ENCODE measurements at places on chromosomes 4 and X.
A peak's percentile ranks its signal among the peaks of the same experiment; 100 is the strongest.

DNA sequence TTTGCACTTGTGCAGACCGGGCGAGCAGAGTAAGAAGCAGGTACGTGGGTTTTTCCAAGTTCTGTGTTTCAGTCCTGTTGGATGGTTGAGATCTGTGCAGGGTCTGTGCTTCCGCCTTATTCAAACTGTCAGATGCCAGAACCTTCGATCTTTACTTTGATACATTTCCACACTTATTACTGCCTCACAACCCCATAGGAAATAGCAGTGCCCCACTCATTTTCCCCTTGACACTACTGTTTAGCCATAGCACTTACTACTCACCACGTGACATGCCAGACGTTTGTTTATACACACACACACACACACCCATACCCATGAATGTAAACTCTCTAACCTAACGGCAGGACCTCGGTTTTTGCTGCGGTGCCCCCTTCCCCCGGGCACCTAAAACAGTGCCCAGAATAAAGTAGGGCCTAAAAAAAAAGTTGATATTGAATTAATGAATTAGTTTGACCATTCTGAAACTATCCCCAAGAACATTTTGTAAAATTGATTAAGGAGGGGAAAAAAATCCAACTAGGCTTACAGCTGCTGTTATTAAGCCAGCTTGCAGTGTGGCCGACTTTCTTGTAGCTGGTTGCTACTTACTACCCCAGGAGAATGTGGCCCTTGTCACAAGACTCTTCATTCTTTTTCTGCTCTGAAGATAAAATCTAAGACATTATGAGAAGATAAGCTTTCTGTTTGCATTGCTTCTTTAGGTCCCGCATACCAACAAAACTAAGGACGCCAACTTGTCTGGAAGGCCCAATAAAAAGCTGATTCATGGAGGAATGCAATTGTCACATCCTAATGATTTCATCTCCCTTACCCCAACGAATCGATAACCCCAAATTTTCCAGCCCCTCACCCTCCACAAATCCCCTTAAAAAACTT, 704 bp upstream of the SEPSECS start:
- DNase-seq, result no peak

- no peak for DNase-seq
Observed at GRCh38 chrX:25003066-25003849, 12.5 kb downstream of the ARX start.

GRCh38 chrX:139086246-139086645, 374.7 kb upstream of the FGF13 start:
- DNase-seq, result no peak

DNA sequence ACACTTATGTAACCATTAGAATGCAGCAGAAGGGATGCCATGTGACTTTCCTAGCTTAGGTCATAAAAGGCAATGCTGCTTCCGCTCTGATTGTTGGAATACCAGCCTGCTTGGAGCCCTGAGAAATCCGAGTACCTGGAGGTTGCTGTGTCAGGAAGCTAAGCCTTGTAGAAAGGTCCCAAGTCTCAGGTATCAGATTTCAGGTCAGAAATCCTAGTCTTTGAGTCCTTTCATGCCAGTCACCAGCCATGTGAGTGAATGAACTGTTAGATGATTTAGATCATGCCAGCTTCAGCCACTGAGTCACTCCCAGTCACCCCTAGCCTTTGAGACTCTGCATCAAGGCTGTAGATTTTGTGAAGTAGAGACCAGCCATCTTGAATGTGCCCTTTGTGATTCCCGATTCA, 23.5 kb downstream of the RAP1GDS1 start:
- no peak for DNase-seq

GRCh38 chr4:52038103-52038912, at the start of gene SGCB:
Gene SGCB (minus strand): TSS chr4:52038299. CDS start chr4:52038259, 40 bp downstream.
- DNase-seq, result peak; percentile 55

DNA sequence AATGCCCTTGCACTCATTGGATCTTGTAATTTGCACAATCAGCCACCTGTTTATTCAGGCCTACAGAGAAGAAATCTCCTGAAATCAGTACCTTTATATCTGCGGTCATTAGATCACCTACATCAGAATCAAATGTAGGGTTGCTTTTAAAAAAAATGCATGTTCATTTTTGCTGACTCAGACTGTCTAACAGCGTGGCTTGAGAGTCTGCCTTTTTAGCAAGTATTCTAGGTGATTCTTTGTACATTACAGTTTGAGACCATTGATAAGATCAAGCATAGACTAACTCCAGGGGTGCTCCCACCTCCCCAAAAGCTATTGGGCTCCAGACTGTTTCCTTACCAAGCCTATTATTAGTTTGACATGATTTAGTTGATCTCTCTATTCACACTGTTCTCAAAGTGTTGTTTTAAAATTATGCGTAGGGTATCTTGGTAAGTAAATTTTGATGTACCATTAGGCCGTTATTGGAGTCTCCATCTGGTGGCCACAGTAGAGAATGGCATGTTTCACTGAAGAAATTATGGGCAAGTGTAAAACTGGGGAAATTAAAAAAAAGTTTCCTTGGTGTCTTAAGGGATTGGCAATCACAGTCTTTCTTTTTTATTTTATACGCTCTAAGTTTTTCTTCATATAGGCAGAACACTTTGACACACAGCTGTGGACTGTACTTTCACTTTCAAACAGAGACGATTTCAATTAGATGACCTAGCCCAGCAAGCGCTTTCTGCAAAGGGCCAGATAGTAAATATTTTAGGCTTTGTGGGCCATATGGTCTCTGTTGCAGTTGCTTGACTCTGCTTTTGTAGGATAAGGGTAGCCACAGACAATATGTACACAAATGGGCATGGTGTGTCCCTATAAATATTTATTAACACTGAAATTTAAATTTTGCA, 33.7 kb upstream of the MSL3 start:
- no peak for DNase-seq

- no peak for DNase-seq
Observed at GRCh38 chrX:17560385-17560784, 176.9 kb upstream of the SCML1 start.

DNA sequence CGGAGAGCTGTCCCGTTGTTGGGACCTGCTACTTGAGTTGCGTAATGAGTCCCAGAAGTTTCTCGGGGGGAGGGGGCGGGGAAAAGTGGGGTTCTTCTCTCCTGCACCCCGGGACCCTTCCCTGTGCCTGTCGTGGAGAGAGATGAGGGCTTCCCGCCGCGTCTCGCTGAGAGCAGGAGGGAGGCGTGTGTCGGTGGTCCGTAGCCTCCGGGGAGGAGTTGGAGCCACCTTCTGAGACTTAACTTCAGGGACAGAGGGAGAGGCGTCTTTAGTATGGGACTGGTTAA, 698 bp downstream of the AFF1 start:
- no peak for DNase-seq

- no peak for DNase-seq
Observed at GRCh38 chr4:88998001-88998400, 59.0 kb downstream of the FAM13A start.

DNA sequence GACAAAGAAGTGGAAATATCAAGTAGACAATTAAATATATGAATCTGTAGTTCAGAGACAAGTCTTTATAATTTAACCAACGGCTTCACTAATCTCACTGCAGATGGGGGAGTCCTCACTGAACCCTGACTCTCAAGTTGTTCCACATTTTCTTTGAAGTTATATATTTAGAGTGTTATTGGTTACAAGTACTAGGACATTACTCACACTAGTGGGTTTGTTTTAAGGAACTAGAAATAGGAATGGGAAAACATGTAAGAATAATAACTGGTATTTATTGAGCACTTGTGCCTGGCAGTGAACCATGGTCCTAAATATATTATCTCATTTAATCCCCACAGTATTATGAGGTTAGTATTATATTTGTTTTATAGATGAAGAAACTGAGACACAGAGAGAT, 22.0 kb downstream of the MND1 start:
- no peak for DNase-seq

DNA sequence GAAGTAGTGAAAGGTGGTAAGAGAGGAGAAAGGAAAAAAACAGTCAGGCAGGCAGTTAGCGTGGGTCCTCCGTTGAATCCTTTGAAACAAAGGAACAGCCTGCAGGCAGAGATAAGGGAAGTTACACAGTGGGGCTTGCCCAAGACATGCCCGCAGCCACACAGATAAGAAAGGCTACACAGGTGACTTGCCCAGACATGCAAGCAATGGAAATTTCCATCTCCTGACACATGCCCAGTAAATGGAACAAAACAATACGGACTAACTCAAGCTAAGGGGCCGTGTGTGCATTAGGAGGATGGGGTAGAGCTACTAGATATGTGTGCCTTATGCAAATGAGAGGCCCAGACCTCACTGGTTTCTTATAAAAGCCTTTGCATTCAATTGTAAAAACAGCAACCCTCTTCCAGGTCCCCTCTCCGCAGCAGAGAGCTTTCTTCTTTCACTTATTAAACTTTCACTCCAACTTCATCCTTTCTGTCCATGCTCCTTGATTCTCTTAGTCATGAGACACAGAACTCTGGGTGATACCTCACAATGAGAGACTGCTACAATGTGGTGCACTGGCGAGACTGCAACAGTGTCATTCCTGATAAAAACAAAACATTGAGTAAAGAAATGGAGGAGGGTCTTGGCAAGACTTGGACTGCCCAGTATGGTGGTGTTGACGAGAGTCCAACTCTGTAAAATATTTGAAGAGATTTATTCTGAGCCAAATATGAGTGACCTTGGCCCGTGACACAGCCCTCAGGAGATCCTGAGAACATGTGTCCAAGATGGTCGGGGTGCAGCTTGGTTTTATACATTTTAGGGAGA, 997.4 kb upstream of the PRKX start:
- no peak for DNase-seq

DNA sequence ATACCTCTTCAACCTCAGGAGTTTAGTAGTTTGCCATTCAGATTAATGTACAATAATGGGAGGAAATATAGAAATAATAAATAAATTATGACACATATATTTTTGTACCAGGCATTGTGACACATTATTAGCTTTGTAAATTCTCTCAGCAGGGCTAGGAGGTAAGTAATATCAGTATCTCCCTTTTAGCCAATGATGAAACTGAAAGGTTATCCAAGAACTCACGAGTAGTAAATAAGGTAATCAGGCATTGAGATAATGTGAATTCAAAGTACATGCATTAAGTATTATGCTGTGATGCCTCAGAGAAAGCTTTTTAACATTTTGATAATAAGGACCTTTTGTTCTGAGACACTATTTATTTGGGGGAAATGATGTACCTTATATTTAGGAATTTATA, 5.3 kb upstream of the ARAP2 start:
- DNase-seq, result no peak

DNA sequence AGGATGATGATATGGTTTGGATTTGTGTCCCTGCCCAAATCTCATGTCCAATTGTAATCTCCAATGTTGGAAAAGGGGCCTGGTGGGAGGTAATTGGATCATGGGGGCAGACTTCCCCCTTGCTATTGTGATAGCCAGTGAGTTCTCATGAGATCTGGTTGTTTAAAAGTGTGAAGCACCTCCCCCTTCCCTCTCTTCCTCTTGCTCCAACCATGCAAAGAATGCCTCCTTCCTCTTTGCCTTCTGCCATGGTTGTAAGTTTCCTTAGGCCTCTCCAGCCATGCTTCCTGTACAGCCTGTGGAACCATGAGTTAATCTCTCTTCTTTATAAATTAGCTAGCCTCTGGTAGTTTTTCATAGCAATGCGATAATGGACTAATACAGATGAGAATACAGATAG, 19.7 kb upstream of the ALG13 start:
- no peak for DNase-seq

DNA sequence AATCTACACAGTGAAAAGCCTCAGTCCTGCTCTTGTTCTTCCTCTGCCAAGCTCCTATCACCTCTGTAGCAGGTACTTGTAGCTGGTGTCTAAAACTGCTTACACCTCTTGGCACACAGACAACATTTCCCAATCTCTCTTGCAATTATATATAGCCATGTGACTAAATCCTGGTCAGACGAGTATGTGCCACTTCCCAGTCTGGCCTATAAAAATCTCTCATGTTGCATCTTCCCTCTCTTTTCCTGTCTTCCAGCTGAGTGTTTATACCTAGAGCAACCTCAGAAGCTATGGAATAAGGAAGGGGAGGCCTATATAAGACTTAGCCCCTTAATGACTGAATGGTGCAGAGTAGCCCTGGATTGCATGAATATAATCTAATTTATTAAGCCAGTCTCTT, 105.8 kb downstream of the RNF150 start:
- DNase-seq, result no peak

GRCh38 chr4:189206953-189207352, 733.7 kb upstream of the FRG1 start:
- no peak for DNase-seq

DNA sequence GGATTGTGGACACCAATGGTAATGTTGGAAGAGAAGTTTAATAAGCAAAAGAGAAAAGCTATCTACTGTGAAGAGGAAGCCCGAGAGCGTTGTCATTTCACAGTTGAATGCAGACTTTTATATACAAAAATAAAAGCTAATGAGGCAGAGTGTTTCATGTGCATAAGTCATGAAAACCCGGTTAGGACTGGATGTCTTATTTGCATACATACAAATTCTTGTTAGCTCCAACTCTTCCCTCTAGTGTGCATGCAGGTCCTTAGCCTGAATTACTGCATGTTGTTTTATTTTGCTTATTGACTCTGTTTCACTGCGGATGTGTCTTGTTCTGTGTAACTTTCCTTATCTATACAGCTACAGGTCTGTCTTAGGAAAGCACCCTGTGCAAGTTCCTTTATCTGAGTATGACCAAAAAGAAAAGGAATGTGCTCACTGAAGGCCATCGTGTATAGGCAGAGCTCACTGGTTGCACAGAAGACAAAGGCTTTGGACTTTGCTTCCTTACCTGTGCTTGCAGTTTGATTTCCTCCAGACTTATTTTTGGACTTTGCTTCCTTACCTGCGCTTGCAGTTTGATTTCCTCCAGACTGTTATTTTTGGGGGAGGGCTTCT, 25.1 kb upstream of the UGT2B11 start:
- DNase-seq, result no peak

- no peak for DNase-seq
Observed at GRCh38 chr4:173530326-173531085, 477 bp upstream of the HAND2 start.

- DNase-seq, result no peak
Observed at GRCh38 chrX:40127052-40127451, 29.3 kb upstream of the BCOR start.

DNA sequence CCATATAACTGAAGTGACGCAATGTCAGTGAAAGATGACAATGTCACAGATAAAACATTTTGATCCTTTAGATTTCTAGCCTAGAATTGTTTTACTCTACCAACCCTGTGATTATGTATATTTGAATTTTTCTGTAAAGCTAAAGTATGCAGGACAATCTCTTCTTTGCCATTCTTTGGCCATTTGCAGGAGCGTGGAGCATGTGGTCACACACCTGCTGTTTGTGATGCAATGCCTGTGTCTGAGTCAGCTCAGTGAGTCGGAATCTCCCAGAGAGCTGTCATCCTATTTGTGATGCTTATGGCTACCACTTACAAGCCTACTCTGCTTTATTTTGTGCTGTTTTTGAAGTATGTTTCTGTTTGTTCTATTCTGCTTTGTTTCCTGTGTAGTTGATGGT, 214.5 kb downstream of the NAF1 start:
- no peak for DNase-seq

- no peak for DNase-seq
Observed at GRCh38 chrX:1137531-1137930, 74.9 kb downstream of the CRLF2 start.
